ENCODE measurements at places on chromosomes 11 and 22. TPM values are rescaled to one million over a fixed set of nuclear protein-coding genes. Genes with fewer than 3 reads are reported as not detected.
A peak's percentile ranks its signal among the peaks of the same experiment; 100 is the strongest.

DNA sequence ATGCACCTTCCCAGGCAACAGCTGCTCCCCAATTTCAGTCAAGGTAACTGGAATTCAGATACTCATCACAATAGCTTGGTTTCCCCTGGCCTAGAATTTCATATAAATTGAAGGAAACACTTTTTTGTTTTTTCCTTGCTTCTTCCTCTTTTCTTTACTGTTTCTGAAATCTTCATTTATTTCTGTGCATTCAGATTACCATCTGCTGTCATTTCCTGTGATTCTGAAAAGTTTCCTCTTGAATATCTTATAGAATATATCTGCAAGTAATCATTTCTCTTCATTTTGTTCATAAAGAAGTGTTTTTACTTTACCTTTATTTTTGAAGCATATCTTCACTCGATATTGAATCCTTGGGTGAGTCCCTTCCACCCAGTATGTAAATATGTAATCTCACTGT is 85.3 kb downstream of the GAB4 start:
- DNase-seq, result no peak
- no peak overlapping the region for H3K4me3 ChIP-seq
- no peak overlapping the region for H3K27ac ChIP-seq
- no peaks in the 10 kb centered on the region for H3K36me3 ChIP-seq

DNA sequence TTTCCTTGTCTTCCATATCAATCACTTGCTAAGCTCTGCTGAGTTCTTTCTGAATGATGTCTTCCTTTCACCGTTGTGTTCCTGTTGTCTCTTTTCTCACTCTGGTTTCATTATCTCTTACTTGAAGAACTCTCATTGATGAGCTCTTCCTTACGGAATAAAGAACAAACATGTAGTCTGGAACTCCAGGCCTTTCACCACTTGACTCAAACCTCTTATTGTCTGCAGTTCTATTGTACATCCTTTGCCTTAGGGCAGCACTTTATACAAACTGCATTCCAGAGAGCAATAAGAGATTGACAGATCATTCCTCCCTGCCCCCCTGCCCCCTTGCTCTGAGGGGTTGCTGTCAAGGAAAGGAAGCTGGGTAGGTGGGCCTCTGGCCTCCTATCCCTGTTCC is 517.4 kb downstream of the TMEM135 start:
- no peak overlapping the region for H3K27ac ChIP-seq
- H3K36me3 ChIP-seq, result no peaks in the 10 kb centered on the region
- H3K27me3 ChIP-seq, result no peaks in the 10 kb centered on the region
- H3K4me3 ChIP-seq, result no peak overlapping the region

GRCh38 chr11:6674862-6675261 is 8.3 kb downstream of the MRPL17 start:
- no peaks in the 10 kb centered on the region for H3K36me3 ChIP-seq
- no peak overlapping the region for H3K27ac ChIP-seq
- DNase-seq, result no peak
- H3K4me3 ChIP-seq, result no peak overlapping the region
- no peaks in the 10 kb centered on the region for H3K27me3 ChIP-seq

- no peaks in the 10 kb centered on the region for H3K4me1 ChIP-seq
- no peaks in the 10 kb centered on the region for H3K27me3 ChIP-seq
- peak overlapping the region; percentile 52 for H3K27ac ChIP-seq
- no peaks in the 10 kb centered on the region for H3K36me3 ChIP-seq
These were observed 49.0 kb upstream of the BIRC3 start for GRCh38 chr11:102268083-102268984.

The CHRNA10 gene
- total RNA-seq, result not detected

The ACTN3 gene
- total RNA-seq, result not detected

DNA sequence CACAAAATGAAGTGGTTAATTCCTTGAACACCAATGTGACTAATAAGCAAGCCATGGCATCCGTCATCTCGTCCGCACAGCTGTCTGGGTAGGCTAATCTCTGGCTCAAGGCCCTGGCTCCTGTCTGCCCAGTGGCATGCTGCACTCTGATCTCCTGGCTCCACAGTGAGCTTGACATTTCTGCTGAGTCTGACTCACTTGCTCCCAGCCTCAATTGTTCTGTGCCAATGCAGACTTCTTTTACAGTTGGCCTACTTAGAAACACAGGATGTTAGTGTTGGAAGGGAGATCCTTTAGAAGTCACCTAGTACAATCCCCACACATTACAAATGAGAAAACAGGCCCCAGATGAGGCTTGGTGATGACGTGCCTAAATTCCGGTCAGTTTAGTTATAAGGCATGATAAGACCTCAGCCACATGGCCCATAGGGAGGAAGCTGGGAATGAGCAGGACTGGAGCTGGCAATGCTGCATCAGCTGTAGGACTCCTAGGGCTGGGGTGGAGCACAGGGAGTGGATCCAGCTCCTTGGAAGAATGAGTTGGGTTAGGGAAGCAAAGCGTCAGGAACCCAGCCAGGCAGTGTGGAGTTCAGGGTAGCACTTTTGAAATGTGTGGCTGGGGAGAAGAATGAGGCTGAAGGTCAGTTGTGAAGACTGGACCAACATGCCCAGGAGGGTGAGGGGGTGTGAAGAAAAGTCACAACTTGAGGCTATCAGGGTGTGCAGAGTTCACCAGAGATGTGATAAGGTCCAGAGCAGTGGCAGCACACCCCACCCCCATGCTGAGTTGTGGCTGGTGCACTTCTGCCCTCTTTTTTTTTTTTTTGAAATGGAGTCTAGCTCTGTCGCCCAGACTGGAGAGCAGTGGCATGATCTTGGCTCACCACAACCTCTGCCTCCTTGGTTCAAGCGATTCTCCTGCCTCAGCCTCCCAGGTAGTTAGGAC is 70.2 kb upstream of the EED start:
- H3K4me3 ChIP-seq, result no peak overlapping the region
- H3K4me1 ChIP-seq, result peaks cover 14% of the 10 kb centered on the region

DNA sequence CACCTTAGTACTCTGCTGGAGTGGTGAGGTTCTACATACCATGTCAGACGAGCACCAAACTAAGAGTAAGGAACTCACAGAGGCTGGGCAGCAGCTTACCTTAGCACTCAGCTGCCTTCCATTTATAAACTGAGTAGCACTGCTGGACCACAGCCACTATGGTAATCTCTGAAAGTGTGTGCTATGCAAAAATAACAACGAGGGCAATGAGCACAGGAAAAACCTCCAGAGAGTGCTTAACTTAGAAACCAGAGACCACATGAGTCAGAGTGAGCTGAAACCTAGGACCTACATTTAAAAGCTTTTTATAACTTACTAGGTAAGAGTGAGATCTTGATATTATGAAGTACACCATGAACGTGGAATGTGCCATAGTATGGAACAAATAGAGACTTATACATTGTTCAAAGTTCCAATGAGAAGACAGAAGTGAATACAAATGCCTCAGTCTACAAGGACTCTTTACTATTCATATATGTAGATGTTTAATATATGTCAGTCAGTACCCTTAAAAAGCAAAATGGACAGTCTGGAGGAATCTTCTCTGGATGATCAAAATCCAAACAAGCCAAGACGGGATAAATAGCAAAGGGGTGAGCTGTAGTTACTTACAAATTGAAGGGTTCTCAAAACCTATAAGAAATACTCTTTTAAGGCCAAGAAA is 17.2 kb upstream of the CD59 start:
- H3K36me3 ChIP-seq, result peaks cover 12% of the 10 kb centered on the region
- no peak overlapping the region for H3K4me3 ChIP-seq
- H3K4me1 ChIP-seq, result peaks cover 9% of the 10 kb centered on the region
- DNase-seq, result no peak
- H3K27ac ChIP-seq, result peak overlapping the region; percentile 6

GRCh38 chr11:93169950-93170561 is 27.7 kb downstream of the SLC36A4 start:
- no peaks in the 10 kb centered on the region for H3K4me1 ChIP-seq
- H3K4me3 ChIP-seq, result no peak overlapping the region
- no peak overlapping the region for H3K27ac ChIP-seq
- no peaks in the 10 kb centered on the region for H3K27me3 ChIP-seq

The OR51B2 gene
- total RNA-seq, result not detected

The PHOX2A gene
- total RNA-seq, result not detected

The ANO3 gene
- 13.4 TPM for total RNA-seq

- no peak for DNase-seq
- no peak overlapping the region for H3K27ac ChIP-seq
These were observed 1178.0 kb downstream of the JRKL start for GRCh38 chr11:97567801-97568200.

DNA sequence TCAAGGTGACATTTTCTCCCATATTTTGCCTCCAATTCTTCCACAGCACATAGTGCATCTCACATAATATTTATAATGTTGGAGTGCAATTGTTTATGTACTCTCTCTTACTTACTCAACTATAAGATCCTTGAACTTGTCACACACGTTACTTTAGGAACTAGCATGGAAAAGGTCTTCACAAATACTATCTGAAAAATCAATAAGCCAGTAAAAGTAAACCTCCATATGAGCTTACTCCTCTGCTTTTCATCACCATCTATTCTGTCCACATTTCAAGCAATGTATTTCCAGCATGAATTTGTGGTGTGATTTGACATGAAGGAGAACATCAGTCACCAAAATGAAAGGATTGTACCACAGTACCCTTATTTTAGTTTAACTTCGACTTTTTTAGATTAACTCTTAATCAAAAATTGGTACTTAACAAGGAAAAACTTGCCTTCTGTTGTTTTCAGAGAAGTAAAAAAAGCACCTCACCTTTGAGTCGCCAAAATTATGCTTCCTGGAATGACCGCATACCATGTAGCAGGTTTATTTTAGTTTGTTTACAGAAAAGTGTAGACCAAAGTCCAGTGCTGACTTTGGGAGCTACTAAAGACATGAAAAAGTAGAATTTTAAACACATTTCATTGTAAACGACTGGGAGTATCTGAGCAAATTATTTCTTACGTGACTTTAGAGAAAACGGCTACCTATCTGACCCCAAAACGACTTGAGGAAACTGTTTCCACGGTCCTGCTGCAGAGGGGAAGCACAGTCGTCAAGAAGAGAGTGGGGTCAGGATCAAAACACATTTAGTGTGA is at the start of gene SLC22A9:
Gene SLC22A9, plus strand, starts transcription at position 621 of the 806 bp plus-strand sequence. CDS start 272 bp downstream, outside the sequence.
- H3K4me3 ChIP-seq, result no peak within 1 kb of the TSS
- H3K27me3 ChIP-seq, result no peaks in the 10 kb centered on the region
- no peak for DNase-seq
- H3K4me1 ChIP-seq, result no peaks in the 10 kb centered on the region

GRCh38 chr11:91768783-91769182 is 455.8 kb upstream of the FAT3 start:
- H3K27me3 ChIP-seq, result no peaks in the 10 kb centered on the region
- H3K4me1 ChIP-seq, result peaks cover 4% of the 10 kb centered on the region
- no peak overlapping the region for H3K27ac ChIP-seq
- no peak for DNase-seq

DNA sequence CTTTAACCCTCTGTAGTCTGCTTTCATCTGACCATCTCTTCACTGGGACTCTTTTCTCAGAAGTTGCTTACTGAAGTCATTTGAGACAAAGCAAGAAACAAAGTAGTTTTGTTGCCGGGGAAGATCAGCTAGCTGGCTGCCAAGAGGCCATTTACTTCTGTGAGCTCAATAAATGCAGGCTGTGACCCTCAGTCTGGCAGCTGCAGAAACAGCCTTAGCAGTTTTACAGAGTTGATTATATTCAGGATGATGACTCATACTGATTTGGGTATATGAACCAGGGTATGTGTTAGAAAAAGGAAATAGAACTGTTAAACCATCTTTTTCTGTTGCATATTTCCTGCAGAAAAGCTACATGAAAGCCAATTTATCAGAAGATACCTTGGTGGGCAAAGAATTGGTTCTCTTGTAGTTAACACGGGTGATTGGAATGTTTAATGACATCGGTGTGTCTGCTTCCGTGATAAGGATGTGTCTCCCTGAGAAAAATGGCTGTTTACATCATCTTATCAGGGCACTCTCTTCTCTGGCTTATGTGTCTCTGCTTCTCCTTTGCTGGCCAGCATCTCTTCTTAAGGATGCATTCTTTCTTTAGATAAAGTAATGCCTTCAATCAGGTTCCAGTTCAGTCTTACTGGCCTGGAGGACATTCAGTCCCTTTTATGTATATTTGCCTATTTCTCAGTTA is 18.5 kb downstream of the FIBIN start:
- no peak overlapping the region for H3K4me3 ChIP-seq
- H3K27ac ChIP-seq, result peak overlapping the region; percentile 36
- peaks cover 31% of the 10 kb centered on the region for H3K4me1 ChIP-seq
- DNase-seq, result no peak

DNA sequence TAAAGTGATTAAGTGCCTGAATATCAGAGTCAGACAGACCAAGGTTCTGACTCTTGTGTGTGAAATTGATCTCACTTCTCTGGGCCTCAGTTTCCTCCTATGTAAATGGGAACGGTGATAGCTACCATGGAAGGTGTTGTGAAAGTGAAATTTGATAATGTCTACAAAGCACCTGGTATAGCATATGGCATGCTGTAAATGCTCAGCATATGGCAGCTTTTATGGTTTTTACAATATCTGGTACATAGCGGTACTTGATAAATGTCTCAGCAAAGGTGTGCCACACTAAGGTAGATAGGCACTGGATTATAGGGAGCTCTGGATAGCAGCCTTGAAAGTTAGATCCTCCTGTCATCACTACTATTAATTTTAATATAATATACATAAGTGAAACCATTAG is 19.9 kb downstream of the POU2AF2 start:
- no peak overlapping the region for H3K4me3 ChIP-seq
- no peak overlapping the region for H3K27ac ChIP-seq
- H3K36me3 ChIP-seq, result no peaks in the 10 kb centered on the region
- no peaks in the 10 kb centered on the region for H3K27me3 ChIP-seq

The AIP gene
- total RNA-seq, result 64.8 TPM

- H3K4me1 ChIP-seq, result peaks cover under 1% of the 10 kb centered on the region
- H3K27me3 ChIP-seq, result no peaks in the 10 kb centered on the region
These were observed 5.9 kb upstream of the PICK1 start for GRCh38 chr22:38051261-38051660.

The MS4A2 gene
- 5.9 TPM for total RNA-seq

The OR51B4 gene
- not detected for total RNA-seq

- H3K27me3 ChIP-seq, result no peaks in the 10 kb centered on the region
- no peak overlapping the region for H3K4me3 ChIP-seq
- DNase-seq, result no peak
- no peaks in the 10 kb centered on the region for H3K4me1 ChIP-seq
- no peak overlapping the region for H3K27ac ChIP-seq
These were observed 1.9 kb downstream of the OR52M1 start for GRCh38 chr11:4546878-4547277.

The SMC1B gene
- total RNA-seq, result not detected

GRCh38 chr11:11170352-11171084 is 182.5 kb downstream of the CSNK2A3 start:
- H3K36me3 ChIP-seq, result no peaks in the 10 kb centered on the region
- H3K27ac ChIP-seq, result no peak overlapping the region
- H3K4me1 ChIP-seq, result peaks cover 12% of the 10 kb centered on the region
- H3K4me3 ChIP-seq, result no peak overlapping the region

GRCh38 chr11:116357784-116358544 is 414.8 kb downstream of the BUD13 start:
- H3K36me3 ChIP-seq, result no peaks in the 10 kb centered on the region
- no peak overlapping the region for H3K4me3 ChIP-seq
- DNase-seq, result no peak
- no peaks in the 10 kb centered on the region for H3K27me3 ChIP-seq
- no peaks in the 10 kb centered on the region for H3K4me1 ChIP-seq

The KDELR3 gene
- 16.8 TPM for total RNA-seq

- H3K27ac ChIP-seq, result no peak overlapping the region
- H3K4me3 ChIP-seq, result no peak overlapping the region
- H3K4me1 ChIP-seq, result no peaks in the 10 kb centered on the region
- H3K36me3 ChIP-seq, result no peaks in the 10 kb centered on the region
These were observed 301.8 kb upstream of the CADM1 start for GRCh38 chr11:115806056-115806455.

- H3K4me3 ChIP-seq, result no peak overlapping the region
- H3K27ac ChIP-seq, result no peak overlapping the region
- no peak for DNase-seq
- H3K4me1 ChIP-seq, result peaks cover 54% of the 10 kb centered on the region
- H3K36me3 ChIP-seq, result no peaks in the 10 kb centered on the region
- H3K27me3 ChIP-seq, result no peaks in the 10 kb centered on the region
These were observed 23.2 kb downstream of the TNRC6B start for GRCh38 chr22:40200795-40201530.

All from thoracic aorta (tissue), 2 donors.